ENCODE measurements at places on chromosomes 5 and 9.

DNA sequence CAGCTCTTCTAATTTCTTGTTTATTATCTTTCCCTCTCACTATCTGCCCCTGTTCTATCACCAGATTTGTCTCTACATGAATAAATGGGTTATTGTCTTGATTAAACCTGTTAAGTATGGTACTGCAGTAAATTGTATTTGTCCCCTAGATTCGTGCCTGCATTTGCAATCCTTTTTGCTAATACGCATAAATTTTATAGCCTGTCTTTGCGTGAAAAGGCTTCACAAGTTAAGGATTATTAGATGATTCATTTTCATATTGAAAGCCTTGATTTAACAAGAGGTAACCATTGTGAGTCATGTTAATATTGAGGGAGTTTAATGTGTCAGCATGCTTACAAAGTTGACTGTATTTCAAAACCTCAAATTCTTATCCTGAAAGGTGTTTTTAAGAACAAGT is 204.6 kb downstream of the PCSK1 start:
- DNase-seq = no peak

- peak; percentile 78 for DNase-seq
Measured at GRCh38 chr5:135116160-135116561, 82.1 kb upstream of the PITX1 start.

DNA sequence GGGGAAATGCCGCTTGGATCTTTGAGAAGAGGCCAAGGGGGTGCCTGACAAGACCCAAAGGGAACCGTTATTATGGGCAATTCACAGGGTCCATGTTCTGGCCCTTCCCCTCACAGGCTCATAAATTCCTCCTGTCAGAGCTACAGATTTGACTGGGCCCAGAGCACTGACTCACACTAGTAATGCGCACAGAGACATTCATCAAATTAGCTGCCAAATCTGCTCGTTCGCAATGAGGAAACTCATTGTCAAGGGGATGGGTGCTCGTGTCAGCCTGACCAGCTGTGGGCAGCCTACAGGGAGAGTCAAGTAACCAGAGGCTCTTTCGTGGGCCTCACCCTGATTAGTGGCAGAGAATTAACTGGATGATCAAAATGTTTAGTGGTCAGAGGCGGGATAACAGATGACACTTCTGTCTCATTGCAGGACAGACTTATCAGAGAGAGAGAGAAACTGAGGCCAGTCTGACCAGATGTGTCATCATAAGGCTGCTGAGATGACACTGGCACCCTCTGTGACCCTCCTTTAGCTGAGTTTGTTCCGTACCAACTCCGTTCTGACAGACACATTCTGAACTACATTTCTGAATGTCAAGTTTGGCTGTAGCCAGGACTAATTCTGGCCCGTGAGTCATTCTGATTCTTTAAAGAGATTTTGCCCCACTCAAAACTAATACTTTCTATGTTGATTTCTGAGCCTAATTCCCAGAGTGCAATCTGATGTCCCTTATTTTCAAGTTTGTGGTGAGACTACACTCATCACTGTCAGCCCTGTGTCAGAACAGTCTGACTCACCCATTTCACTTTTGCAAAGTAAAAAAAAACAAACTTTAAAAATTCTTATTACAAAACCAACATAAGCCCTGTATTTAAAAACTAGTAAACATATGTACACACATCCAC is 377.1 kb downstream of the ACTL7B start:
- DNase-seq = no peak

DNA sequence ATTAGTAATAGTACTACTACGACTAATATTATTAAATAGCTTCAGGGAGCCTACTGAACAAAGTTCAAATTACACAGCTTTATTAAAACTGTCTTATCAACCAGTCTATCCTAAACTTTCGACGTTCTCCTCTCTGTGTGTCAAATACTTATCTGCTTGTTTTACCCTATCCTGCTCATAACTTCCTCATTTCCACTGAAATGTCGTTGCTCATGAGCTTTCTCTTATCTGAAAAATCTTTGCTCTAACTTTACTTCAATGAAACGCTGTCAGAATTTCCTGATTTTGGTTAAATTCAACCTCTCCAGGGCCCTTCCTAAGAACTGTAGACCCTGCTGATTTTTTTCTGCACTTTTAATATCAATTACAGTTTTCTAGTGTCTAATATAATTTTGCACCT is 1431.0 kb upstream of the WWC1 start:
- DNase-seq = no peak

DNA sequence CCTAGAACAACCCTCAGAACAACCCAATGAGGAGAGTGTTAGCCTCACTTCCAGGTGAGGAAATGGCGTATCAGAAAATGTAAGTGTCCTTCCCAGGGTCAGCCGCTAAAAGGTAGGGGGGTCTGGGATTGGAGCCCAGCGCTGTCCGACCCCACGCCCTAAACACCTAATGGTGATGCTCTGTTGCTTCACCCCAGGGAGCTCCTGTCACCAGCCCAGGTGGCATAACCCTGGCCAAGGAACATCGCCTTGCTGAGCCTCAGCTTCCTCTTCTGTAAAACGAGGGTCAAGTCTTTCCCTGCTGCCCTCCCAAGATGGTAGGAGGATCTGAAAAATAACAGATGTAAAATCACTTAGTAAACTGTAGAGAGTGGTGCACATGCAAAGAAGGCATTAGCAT is 132.5 kb downstream of the PAX5 start:
- DNase-seq = no peak

- peak; percentile 50 for DNase-seq
Measured at GRCh38 chr9:134181648-134182034, 17.3 kb upstream of the RNU6ATAC start.

All from upper lobe of left lung (tissue), 6 donors.